ENCODE measurements at places on chromosomes 11 and 22.

GRCh38 chr11:120538707-120539106 lies 27.2 kb downstream of the GRIK4 start:
- no peak for DNase-seq

DNA sequence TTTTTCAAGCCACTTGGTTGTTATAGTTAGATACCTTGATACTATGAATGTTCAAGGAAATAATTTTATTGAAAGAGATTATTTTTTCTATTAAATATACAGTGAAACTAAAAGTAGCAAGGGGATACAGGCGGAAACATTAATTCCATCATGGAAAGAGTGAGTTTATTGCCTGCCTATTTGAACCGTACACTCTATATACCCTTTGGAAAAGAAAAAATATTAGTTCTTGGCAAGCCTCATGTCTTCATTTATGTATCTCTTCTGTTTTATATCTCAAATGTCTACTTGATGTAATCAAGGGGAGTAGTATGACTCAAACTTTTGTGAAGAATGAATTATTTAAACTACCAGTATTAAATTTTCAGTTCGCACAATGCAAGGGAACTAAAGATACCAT lies 54.0 kb downstream of the GAS2 start:
- no peak for DNase-seq

DNA sequence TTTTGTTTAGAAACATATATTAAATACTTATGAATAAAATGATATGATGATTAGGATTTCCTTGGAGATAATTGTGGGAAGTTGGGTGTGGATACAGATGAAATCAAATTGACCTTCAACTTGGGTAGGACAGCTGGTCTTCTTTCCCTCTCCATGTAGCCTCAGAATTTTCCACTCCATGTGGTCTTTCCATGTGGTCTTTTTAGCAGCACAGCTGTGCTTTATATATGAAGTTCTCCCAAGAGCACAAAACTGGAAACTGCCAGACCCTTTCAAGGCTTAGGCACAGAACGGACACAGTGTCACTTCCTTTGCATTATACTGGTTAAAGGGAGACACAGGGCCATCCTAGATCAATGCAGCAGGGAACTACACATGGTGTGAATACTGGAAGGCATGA lies 28.6 kb downstream of the FAM76B start:
- no peak for DNase-seq

DNA sequence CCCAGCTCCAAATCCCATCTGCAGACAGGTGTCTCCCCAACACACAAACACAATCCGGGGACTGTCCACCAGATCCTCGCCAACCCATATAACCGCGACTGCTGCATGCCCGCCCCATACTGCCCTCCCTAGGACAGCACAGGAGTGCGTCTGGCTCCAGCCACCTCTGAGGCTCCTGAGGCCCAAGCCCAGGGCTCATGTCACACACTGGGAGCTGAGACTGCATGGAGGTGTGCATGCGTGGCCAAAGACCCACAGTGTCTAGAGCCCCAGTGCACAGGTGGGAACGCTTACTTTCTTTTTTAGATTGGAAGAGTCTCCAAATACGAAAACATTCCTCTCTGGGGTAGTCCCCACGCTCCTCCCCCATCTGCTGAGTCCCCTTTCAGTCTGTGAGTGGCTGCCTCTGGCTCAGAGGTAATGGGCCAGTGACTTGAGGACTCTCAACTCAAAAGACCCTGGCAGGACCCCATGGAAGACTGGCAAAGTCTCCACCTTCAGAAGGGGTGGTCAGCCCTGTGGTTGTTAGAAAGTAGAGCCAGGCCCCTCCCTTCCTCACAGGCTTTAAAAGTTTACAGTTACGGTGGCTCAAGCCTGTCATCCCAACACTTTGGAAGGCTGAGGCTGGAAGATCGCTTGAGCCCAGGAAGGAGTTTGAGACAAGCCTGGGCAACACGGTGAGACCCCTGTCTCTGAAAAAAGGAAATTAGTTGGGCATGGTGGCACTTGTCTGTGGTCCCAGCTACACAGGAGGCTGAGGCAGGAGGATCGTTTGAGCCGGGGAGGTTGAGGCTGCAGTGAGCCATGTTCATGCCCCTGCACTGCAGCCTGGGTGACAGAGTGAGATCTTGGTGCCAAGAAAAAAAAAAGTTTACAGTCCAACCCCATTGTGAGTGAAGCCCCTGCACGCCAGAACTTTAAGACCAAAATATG lies 2.3 kb downstream of the CBX7 start:
- DNase-seq = no peak

GRCh38 chr11:47305734-47306483 lies 36.0 kb downstream of the MADD start:
- no peak for DNase-seq

GRCh38 chr11:132450631-132451030 lies 1080.2 kb downstream of the NTM start:
- DNase-seq = no peak

DNA sequence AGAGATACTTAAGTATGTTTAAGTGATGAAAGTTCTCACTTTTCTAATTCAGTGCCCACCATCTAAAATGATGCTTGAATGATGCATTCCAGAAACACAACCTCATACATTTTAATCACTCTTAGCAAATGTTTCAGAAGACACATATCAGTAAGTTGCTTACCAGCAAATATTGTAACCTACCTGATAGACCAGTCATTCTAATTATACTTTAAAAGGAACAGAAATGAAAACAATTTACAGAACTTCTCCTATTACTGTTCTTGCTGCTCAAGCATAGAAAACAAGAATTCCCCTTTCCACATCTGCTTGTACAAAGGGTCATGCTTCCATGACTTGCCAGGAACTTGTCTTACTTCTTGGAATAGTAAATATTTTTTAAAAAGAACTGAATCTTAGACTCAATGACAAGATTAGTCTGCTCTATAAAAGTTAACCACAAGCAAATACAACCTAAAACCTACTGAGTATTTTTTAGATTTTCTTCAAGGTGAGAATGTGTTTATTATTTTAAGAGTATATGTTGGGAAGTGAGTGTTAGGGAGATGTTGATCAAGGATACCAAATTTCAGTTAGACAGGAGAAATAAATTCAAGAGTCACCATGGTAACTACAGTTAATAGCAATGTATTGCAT lies 82.0 kb upstream of the SC5D start:
- DNase-seq = no peak

DNA sequence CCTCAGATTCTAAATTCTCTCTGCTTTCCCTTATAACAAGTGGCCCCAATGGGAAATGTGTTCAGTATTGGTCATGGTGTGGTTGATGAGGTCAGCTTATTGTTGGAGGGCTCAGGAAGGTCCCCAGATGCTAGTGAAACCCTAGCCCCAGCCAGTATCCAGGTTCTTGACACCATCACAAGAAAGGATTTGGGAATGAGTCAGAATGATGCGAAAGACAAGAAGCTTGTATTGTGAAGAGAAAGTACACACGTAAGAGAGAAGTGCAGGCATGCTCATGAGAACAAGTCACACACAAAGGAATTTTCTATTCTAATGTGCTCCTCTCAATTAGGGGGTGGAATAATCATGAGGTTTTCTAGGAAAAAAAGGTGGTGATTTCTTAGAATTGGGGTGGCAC lies 34.9 kb upstream of the TRPC6 start:
- DNase-seq = peak; percentile 74

- DNase-seq = no peak
These were observed 9.5 kb upstream of the OSBP2 start for GRCh38 chr22:30685178-30685577.

GRCh38 chr11:26700574-26701235 lies 21.2 kb downstream of the SLC5A12 start:
- DNase-seq = no peak

- no peak for DNase-seq
These were observed 67.2 kb downstream of the SGSM1 start for GRCh38 chr22:24873226-24873625.

DNA sequence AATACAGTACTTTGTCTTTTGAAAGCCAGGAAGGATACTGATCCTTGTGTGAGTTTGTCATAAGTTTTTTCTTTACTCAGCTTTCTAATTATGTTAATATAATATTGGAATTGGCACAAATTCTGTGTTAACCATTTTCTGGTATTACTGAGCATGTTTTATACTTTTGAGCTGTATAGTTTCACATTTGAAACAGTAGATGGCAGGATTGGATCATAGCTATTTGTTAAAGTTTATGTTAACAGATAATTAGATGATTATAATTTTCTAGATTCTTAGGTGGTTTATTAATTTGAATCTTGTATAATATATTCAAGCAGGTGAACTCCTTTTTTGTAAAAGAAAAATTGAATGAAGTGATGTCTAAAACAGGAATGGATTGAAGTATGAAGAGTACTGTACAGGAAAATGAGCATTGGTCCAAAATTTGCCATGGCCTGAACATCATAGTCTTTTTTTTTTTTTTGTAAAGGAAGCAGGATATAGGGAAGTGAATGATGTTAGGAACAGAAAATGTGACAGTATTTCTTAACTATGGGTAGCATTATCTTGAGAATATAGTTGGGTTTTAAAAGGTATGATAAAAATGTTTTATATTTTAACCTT lies 102.0 kb downstream of the CYP2R1 start:
- peak; percentile 36 for DNase-seq
